Substantia nigra (tissue), 51 donors: ENCODE measurements at places on chromosomes 11 and 22.

DNA sequence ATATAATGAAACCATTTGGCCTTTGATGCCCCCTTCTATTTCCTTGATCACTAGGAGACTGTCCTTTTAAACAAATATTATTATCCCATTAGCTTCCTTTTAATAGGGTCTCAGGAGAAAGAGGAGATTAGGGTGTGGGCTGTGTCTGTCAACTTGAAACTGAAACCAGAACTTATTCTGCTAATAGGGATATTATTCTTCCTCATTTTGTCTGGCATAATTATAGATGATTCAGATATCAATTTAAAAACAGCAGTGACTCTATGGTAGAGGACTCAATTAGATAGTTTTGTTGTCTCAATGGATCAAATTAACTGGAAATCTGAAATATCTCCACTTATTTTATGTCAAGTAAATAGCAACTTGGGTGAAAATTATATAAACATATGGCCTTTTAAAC lies 584.9 kb upstream of the CCDC90B start:
- no peak for DNase-seq

DNA sequence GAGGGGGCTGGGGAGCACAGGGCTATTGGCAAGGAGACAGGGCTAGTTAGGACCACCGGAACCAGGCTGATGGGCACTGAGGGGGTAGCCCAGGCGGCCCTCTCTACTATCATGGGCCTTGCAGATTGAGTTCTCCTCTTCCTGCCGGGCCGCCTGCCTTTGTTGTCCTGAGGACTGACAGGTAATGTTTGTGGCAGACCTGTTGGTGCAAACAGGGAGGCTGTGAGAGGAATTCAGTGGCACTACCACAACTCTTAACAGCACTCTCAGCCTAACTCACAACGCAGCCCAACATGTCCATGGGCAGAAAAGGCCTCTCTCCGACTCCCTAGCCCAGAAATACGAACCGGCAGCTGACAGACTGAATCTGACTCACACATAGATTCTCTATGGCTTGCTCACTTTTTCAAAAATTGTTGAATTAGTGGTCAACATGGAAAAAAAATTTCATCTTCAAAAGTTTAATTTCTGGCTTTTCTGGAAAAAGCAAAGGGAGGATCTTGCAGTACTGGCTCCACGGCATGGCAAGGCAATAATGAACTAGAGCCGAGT lies 11.4 kb downstream of the KCNJ5 start:
- DNase-seq, result no peak

DNA sequence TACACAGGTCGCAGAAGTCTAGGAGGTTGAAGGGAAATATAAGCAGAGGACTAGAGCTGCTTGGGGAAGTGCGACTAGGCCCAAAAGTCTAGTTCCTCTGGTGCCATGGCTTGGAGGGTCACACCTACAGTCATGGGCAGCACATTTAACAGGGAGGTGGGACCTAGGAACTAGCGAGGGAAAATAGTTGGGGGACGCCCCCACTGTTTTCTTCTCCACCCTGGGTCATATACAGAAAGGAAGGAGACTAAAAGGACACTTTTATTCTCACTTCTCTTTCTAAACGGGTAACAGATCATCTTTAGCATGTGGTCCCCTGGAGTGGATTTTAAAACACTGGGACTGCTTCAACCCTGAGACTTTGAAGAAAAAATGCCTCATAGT lies 16.6 kb downstream of the APIP start:
- no peak for DNase-seq

DNA sequence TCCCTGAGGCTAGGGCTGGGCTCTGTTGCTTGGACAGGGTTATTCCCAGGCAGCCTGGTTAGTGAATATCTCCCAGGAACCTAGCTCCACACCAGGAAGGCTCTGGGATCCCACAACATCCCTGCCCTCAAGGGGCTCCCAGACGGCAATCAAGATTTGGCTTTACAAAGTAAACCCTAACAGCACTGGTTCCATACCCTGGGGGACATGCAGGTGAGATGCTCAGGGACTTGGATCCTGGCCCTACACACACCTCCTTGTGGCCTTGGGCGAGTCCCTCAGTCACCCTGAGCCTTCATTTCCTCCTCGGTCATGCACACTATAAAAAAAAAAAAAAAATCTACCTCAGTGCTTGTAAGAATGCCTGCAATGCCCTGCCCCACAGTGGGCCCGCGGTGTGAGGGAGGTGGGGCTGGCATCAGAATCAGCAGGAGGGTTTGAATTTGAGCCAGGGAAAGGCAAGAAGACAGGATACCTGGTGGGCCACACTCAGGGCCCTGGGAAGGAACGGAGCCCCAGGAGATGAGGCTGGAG lies 86.3 kb downstream of the MORC2 start:
- no peak for DNase-seq

DNA sequence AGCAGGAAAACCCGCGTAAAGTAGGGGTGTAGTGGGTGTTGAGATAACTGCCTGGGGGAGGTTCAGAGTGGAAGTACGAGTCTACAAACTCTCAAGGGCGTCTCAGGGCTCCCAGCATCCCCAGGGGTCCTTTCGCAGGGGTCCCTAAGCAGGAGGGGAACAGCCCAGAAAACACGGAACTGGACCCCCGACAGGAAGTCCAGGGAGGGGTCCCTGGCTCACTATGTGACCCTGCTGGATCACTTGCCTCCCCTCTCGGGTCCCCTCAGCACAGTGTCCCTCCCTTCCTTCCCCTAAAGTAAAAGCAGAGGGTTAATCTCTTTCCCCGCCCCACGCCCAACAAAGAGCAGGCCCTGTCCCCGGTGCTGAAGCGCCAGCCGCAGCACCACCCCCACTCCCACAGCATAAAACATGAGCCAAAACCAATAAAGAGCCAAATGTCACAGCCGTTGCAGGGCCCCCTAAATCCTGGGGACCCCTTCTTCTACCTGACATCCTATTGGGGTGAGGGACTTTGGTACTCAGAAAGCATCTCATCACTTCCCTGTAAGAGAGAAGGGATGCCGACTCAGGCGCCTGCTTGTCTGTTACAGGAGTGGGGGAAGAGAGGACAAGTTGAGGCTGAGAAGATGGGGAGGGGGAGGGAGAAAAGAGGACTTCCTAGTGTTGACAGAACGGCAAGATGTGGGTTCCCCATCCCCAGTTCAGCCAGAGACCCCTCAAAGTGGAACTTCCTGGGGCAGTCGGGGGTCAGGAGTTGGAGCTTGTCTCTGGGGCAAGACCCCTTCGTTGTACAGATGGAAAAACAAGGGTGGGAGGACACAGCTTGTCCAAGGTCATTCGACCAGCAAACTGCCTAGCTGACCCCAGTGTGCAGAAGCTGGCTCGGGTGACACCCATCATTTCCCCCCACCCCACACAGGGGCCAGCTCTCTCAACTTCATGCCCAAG lies 1.4 kb upstream of the NEFH start:
- no peak for DNase-seq

DNA sequence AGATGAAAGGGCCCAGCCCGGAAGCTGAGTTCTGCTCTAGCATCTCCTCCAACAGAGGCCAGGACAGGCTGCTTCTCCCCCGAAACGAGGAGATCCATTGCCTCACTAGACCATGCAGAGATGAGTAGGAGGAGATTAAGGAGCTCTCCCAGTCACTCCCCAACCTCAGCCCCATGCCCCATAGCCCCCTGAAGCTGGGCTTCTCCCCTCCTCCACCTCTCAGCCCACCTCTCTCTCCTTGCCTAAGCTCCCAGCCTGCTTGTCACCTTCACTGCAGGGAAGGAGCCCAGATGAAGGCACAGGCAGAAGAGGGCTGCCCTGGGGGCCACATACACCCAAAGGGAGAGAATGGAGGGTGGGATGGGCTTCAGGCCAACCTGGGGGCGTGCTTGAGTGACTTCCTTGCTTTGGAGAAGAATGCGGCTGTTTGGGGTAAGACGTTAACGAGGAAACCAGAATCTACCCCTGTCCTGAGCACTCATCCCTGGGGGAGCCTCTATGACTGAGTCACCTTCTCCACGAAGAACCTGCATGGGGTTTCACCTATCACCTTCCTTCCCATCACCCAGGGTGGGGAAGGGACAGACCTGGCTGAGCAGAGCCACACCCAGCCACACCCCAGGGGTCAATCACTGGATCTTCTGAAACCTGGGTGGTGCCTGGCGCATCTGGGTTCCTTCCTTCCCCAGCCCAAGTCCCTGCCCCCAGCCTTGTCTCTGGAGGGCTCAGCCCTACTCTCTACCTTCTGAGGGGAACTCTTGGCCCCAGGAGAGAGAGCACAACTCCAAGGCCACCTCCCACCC lies 11.6 kb upstream of the GNAZ start:
- no peak for DNase-seq

- DNase-seq, result no peak
Observed at GRCh38 chr11:33910296-33910957, 18.6 kb upstream of the LMO2 start.

GRCh38 chr11:47160753-47161133 lies 15.9 kb downstream of the ARFGAP2 start:
- no peak for DNase-seq

DNA sequence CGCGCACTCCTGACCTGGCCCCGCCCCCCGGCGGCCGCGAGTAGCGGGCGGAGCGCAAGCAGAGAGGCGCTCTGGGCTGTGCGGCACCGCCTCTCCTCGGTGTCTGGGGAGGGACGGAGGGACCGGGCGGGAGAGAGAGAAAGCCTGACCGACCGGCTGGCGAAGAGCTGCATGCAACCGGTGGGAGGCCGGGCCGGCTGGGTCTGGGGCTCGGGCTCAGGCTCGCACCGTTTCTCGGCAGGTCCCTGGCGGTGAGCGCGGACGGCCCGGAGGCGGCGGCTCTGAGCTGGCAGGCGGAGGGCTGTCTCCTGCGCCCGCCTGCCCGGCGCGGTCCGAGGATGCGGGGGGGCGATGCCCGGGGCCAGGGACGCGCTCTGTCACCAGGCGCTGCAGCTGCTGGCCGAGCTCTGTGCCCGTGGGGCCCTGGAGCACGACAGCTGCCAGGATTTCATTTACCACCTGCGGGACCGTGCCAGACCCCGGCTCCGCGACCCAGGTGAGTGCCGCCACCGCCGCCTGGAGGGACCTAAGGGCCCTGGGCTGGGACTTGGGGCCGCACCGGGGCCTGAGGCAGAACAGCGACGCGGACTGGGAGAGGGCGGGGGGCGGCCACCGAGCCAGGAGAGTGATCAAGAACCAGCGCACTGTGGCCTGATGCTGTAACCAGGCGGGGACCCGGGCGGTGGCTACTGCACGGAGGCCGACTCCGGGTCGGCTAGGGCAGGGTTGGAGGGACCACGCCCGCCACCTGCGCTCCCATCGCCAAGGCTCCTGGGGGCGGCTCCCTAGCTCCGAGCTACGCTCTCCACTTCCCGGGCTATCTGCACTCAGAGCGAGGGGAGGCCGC lies at the start of gene SYT9:
Gene SYT9 (plus strand): TSS at position 69 of the 847 bp plus-strand sequence. CDS start 283 bp downstream, at position 352.
- peak; percentile 50 for DNase-seq

DNA sequence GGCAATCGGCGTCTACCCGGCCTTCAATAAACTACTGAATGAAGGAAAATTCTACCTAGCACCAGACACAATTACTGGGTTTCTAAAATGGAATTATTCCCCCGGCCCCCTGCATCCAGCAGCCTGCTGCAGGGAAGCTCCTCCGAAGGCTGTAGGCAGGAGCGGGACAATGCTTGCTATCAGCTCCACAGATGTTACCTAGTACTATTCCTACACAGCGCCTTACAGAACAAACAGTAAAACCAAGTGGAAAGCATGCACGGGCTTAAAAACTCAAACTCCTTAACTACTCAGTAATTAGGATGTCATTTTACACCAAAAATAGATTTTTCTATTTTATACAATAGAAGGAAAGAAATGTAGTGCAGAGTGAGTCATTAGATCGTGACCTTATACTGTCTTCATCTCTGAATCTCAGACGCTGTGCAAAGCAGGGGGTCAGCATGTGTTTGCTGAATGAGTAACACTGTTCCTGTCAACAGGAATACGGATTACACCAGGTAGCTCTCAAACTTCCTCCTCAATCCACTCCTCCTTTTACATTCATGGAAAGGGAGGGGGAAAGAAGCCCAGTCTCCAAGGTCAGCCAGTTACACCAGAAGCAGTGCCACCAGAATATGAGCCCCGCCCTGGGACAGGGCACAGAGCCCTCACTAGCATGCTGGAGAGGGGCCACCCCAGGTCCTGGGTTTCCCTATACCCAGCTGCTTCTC lies 74.9 kb downstream of the PACSIN2 start:
- no peak for DNase-seq

DNA sequence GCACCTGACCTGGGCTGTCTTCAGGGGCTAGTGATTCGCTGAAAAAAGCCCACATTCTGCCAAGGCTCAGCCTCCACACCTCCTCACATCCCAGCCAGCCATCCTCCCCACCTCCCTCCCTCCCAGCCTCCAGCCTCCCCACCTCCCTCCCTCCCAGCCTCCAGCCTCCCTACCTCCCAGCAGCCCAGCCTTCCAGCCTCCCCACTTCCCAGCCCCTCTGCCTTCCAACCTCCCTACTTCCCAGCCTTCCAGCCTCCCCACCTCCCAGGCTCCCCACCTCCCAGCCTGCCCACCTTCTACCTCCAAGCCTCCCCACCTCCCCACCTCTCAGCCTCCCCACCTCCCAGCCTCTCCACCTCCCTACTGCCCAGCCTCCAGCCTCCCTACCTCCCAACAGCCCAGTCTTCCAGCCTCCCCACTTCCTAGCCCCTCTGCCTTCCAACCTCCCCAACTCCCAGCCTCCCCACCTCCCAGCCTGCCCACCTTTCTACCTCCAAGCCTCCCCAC lies 33.7 kb upstream of the TH start:
- DNase-seq, result no peak

DNA sequence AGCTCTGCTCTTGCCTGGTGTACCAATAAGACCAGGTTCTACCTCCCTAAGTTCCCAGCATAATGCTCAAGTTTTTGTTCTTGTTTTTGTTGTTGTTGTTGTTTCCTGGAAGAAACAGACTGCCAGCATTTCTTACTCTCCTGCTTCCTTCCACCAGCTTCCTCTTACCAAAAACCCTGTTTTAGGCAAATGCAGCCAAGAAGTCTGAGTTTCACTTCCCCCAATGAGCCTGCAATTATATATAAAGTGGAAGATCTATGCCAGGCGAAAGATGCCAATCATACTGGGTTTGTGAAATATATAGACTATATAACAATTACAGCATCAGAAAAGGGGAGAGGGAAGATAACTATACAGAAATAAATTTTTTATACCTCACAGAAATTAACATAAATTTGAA lies 931.5 kb upstream of the FAT3 start:
- DNase-seq, result no peak

GRCh38 chr11:58222721-58223120 lies 6.0 kb downstream of the OR10Q1 start:
- no peak for DNase-seq

DNA sequence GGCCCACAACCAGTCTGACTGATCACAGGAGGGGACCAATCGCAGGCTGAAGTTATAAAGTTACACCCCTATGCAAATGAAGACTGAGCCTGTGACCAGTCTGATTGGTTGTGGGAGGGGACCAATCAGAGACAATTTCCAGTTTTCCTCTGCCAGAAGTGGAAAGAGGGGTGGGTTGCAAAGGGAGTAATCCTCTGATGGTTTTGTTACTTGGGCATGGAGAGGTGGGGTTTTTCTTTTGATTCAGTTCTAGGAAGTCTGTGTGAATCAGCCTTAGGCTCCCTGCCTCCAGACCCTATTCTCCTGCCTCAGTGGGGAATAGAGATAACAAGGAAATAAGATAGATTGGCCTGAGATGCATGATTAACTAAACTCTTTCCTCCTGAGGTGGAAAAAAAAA lies 9.9 kb downstream of the OR6M1 start:
- DNase-seq, result no peak
